ENCODE measurements at places on chromosomes 1 and 21.

DNA sequence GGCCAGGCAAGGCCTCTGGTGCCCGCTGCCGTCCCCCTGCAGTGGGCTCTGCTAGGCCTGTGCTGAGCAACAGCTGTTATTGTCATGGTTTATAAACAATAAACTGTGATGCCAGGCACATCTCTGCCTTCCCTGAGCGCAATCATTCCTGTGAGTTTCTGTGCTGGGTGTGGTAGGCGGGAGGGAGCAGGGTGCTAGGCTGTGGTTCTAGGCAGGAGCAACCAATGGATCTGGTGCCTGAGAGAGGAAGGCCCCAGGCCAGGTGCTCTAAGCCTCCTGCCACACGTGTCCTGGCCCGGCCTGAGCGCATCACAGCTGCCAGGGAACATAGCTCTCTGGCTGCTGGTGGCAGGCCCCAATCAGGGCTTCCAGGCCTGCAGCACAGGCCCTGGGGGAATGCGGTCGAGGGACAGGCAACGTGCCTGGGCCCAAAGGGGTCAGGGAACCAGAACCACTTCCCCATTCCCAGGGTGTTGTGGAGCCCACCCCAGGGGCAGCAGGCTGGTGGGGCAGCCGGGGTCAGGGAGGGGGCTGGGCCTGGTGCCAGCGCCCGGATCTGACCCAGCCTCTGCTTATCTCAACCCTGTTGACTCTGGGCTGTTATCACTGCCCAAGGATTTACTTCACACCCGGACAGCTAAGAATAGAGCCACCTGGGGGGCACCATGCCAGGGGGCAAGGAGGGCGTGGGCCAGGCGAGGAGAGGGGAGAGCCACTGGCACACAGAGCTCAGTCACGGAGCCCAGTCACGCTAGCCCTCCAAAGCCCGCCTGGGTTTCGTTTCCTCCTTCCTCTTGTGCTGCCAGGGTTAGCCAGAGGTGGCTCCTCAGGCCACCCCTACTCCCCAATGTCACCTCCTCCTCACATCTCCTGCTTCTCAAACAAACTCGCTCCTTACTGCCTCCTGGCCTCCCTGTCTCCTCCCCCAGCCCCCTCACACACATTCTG, 11.5 kb downstream of the TRIM46 start:
- DNase-seq: no peak

DNA sequence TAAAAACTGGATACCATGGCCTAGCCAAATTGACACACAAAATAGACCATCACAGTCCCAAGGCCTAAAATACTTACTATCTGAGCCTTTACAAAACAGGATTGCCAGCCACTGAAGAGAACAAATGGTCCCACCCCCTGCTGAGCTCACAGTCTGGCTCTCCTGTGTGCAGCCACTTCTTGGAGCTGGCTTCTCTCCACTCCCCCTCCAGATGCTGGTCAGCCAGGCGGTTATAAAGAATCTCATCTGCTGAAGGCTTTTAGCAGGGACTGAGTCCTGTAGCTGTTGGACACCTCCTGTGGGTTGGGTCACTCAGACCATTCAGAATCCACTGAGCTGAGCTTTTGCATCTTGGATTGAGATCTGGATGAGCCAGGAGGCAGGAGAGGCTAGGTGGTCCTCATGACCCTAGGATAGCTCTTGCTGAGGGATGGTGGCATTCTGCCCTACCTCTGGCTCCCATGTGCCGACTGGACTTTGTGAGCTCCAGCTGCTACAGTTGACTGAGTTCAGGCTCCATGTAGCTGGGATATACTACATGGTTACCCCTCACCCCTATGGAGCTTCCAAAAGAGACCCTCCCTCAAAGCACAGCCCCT, 16.1 kb downstream of the OXCT2 start:
- DNase-seq: no peak

- DNase-seq: no peak
Measured at GRCh38 chr1:219492717-219493116, 120.2 kb downstream of the ZC3H11B start.

GRCh38 chr1:231188072-231188471, 26.2 kb downstream of the TRIM67 start:
- no peak for DNase-seq

GRCh38 chr1:97730271-97730670, 190.6 kb downstream of the DPYD start:
- no peak for DNase-seq

DNA sequence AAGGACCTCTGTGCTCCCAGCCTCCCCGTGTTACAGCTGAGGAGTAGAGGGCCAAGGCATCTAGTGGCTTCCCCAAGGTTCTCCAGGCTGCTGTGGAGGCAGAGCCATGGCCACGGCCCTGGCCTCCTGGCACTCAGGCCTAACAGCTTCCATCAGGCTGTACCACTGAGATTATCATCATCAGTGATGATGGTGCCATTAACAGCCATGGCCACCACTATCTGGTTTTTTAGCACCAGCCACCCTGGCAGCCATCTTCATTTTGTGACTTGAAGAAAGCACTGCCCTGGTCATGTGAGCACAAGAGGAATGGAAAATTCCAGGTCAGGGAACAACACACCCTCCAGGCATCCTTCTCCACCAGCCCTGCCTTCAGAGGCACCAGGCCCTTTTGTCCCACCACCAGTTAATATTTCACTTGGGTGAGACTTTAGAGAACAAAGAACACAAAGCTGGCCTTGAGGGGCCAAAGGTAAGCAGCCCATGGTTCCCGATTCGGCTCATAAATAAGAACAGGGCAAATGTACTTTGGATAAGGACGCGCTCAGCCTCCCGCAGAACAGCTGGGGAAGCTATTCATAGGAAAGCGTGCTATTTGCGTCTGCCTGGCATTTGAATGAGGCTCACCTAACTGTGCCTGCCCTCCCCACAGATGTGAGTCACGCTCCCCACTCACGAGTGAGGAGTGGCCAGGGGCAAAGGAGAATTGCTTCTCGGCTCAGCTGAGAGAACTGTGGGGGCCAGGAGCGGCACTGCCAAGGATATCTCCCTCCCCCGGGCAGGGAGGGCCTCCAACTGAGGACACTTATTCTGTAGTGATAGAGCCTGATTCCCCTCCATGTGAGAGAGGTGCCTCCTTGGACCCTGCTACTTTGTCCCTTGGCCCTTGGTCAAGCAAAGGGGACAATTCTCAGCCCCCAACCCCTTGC, 95.6 kb downstream of the CD58 start:
- DNase-seq: no peak

GRCh38 chr21:40845441-40845995, 1.4 kb downstream of the DSCAM start:
- no peak for DNase-seq

Data from activated T-cell treated with anti-CD3 and anti-CD28 coated beads for 1 hour (primary cell).